Mammary epithelial cell (primary cell): ENCODE measurements at places on chromosomes 13 and 19. TPM values are rescaled to one million over a fixed set of nuclear protein-coding genes. Genes with fewer than 3 reads are reported as not detected.

The CGB1 gene
- not detected for polyA plus RNA-seq

The A1BG gene
- polyA plus RNA-seq = 7.5 TPM

The CCDC70 gene
- not detected for polyA plus RNA-seq

The RGCC gene
- polyA plus RNA-seq = 3.7 TPM

The CYP2A6 gene
- not detected for polyA plus RNA-seq

The SYCN gene
- not detected for polyA plus RNA-seq

The LILRA5 gene
- not detected for polyA plus RNA-seq

The SIGLEC14 gene
- polyA plus RNA-seq = 0.03 TPM

The TNFRSF19 gene
- polyA plus RNA-seq = 0.19 TPM

The CGB8 gene
- polyA plus RNA-seq = not detected

The COMP gene
- not detected for polyA plus RNA-seq

The LHFPL6 gene
- 26.2 TPM for polyA plus RNA-seq

The SLC46A3 gene
- polyA plus RNA-seq = 3.5 TPM

The LILRA1 gene
- not detected for polyA plus RNA-seq

The ZNF584 gene
- 15.4 TPM for polyA plus RNA-seq

The DHX34 gene
- 11.3 TPM for polyA plus RNA-seq

The SEMA6B gene
- 0.22 TPM for polyA plus RNA-seq

The DUXA gene
- polyA plus RNA-seq = not detected

The URAD gene
- polyA plus RNA-seq = not detected

The UQCRFS1 gene
- 49.3 TPM for polyA plus RNA-seq

The HNRNPA1L2 gene
- polyA plus RNA-seq = 7.2 TPM

The CCDC194 gene
- not detected for polyA plus RNA-seq

The CGB3 gene
- not detected for polyA plus RNA-seq

The MYH14 gene
- polyA plus RNA-seq = 0.05 TPM

The GPR12 gene
- polyA plus RNA-seq = not detected

The ZNF112 gene
- 0.90 TPM for polyA plus RNA-seq
